ENCODE measurements at places on chromosomes 3 and 15.

DNA sequence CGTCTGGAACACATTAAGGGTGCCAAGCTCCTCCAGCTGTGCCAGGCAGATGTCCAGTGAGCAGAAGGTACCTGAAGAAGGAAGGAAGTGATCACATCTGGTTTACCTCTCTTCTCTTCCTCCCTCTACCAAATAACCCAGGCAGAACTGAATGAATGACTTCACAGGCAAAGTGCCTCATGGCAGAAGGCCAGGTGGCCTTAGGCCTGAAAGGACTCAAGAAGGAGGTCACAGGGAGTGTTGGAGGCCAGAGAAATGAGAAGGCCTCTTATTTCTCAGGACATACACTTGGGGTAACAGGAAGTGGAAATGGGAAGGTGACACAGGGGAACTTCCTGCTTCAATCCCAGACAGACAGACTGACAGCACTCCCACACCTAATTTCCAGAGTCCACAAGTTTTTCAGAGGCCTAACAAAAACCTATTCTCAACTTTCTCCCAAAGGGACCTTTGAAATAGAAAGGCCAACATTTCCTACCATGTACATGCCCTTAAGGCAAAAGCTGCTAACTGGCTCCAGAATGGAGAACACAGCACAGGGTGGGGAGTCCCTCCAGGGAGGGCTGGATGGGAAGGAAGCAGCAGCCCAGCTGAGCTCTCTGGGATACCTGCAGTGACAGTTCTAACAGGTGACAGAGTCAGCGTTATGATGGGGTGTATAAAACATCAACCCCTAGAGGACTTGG, 17.6 kb upstream of the SIN3A start:
- DNase-seq: no peak

DNA sequence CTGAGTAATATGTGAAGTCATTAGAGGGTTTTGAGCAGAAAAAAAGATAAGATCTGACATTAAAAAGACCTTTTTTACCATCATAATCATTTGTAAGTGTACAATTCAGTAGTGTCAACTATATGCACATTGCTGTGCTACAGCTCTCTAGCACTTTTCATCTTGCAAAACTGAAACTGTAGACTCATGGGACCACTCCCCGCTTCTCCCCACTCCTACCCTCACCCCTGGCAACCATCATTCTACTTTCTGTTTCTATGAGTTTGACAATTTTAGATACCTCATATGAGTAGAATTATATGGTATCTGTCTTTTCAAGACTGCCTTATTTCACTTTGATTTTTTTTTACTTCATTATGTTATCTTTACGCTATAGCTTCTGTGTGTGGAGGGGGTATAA, 112.8 kb downstream of the NSUN3 start:
- DNase-seq: no peak

- DNase-seq: no peak
These were observed 67.1 kb upstream of the CHD2 start for GRCh38 chr15:92833106-92833433.

GRCh38 chr3:106092792-106093191, 224.0 kb upstream of the CBLB start:
- DNase-seq: no peak

DNA sequence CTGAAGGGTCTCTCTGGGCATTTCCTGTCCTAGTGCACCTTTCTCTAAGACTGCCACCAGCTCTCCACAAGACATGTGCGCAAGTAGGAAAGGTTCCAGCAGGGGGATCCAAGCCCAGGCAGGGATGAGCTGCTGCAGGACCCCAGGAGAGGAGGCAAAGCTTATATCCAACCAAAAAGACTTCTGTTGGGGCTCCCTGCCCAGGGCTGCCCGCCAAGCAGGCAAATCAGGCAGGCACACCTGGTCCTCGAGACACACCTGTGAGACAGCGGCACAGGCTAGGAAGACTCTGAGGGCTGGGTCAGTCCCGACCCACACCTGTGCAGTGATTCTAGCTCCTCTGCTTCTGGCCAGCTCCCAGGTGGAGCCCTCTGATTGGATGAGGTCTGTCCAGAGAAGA, 80.6 kb downstream of the MYLK start:
- peak; percentile 62 for DNase-seq

DNA sequence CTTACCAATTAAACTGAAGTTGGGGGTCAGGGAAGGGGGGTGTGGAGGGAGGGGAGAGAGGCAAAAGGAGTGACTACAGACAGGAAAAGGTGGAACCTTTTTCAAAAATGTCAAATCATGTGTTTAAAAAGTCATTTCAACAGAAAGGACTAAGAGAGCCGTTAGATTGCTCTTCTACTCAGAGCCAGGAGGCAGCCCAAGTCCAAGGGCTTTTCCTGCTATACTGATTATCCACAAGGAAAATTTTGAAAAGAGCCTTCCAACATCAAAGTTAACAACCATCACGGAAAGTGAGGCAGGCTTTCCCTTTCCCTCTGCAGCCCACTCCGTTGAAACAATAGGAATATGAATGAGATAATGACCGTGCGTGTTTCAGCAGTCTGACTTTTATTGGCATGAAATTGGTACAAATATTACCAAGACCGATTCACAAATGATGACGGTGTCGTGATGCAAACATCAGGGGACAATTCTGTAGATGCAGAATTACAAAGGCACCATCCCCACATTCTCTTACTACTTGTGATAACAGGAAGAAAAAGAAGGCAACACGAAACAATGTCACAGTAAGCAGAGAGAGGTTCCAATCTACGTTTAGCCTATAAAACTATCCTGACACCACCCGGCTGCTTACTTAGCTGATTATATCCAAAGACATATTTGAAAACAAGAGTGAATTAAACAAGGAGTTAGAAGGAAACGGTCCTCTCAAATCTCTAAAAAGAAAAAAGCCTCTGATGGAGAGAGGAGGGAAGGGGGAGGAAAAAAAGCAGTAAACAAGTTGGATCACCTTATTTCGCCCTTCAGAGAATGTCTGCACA, 453.7 kb downstream of the FOXP1 start:
- no peak for DNase-seq

- no peak for DNase-seq
These were observed 391.6 kb upstream of the PROK2 start for GRCh38 chr3:72176537-72177041.

- DNase-seq: no peak
These were observed 13.1 kb upstream of the PLA2G4D start for GRCh38 chr15:42107473-42107872.

DNA sequence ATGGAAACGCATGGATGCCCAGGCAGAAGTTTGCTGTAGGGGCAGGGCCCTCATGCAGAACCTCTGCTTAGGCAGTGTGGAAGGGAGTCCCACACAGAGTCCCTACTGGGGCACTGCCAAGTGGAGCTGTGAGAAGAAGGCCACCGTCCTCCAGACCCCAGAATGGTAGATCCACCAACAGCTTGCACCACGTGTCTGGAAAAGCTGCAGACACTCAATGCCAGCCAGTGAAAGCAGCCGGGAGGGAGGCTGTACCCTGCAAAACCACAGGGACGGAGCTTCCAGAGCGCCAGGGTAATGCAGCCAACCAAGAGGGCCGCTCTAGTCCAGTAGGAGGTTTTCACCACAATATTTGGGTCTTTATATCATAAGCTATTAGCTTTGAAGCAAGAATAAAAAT, 97.1 kb upstream of the IQSEC1 start:
- DNase-seq: no peak
